BJ (cell line): ENCODE measurements at places on chromosomes 6 and 20.

GRCh38 chr20:57514273-57514751 is 10.6 kb downstream of the CTCFL start:
- no peak for DNase-seq

DNA sequence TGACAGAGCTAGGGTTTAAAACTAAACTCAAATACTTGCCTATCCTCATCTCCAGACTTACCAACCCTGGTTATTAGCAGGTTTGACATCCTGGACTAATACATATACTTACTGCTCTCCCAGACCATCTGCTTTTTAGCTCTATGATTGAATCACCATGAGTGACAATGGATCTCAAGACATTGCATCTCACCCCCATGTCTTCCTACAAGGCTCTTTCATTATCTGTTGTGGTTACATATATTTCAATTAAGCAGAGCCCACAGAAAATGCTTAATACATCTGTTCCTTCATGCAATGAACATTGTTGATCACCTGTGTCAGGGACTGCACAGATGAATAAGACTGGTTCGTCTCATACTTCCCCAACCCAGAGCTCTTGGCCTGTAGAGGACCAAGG is 19.4 kb downstream of the SAMD3 start:
- DNase-seq, result no peak

GRCh38 chr6:22082218-22082617 is 214.6 kb downstream of the PRL start:
- no peak for DNase-seq

- DNase-seq, result no peak
These were observed 64.2 kb downstream of the GCNT2 start for GRCh38 chr6:10585209-10585845.

GRCh38 chr6:32947552-32948465 is 5.1 kb downstream of the HLA-DMA start:
- no peak for DNase-seq

GRCh38 chr6:89830170-89830809 is 610 bp downstream of the CASP8AP2 start:
- no peak for DNase-seq
